ENCODE measurements at places on chromosomes 1 and 21. TPM values are rescaled to one million over a fixed set of nuclear protein-coding genes. Genes with fewer than 3 reads are reported as not detected.
A peak's percentile ranks its signal among the peaks of the same experiment; 100 is the strongest.

UBE2J2 gene
- 58.2 TPM for total RNA-seq

OR2G6 gene
- not detected for total RNA-seq

DNA sequence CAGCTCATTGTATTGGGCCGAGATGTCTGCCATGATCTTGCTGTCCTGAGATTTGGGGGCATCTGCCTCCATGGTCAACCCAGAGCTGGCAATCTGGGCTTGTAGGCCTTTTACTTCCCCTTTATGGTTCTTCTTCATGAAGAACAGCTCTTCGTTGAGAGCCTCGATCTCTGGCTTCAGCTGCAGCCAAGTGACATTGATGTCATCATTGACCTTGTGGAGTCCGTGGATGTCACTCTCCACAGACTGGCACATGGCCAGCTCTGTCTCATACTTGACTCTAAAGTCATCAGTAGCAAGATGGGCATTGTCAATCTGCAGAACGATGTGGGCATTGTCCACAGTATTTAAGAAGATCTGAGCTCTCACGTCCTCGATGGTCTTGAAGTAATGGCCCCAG is 29.2 kb downstream of the RAP1A start:
- DNase-seq: no peak

ADPRS gene
- 19.7 TPM for total RNA-seq

DNA sequence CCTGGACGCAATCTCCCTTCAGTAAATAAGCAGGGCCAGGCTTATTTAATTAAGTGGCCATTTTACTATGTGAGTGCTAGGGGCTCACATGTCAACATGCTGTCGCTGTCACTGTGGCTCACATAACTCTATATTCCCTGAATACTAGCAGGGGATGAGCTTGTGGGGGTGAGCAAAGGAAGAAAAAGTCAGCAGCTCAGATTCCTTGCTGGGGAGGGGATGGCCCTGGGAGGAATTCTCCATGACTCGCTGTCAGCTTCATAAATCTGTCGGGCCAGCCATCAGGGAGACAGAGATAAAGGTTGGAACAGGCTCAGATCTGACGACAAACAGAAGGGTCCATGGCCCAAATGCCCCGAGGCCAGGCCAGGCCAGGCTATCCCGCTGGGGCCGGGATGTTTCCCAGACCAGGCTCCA is 26.0 kb upstream of the PLEKHG5 start:
- no peak for DNase-seq

GRCh38 chr21:42041711-42042110 is 29.4 kb upstream of the UMODL1 start:
- DNase-seq: no peak

DNA sequence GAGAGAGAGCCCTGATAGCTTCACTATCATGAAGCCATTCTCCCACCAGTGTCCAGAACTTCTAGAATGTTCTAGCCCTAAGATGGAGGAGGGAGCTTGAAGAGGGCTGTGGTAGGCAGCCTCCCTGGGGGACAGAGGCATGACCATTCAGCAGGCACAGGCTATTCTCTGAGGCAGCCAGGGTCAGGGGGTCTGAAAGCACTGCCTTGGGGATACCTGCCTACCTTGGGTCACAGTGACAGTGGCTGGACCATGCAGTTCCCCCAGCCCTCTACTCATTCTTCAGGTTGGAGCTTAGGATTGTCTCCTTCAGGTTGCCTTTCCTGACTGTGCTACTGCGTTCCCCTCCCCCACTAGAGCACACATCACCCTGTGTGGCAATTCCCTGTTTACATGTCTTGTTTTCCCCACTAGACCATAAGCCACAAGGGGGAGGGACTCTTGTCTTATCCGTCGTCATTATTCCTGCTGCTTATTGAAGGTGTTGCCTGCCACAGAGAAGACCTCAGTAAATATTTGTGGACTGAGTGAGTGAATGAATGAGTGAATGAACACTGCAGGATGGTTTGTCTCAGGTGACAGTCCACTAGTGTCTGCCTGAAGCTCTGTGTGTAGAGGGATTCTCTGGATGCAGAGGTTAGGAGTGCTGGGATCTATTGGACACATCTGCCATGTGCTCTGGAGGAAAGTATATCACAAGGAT is 5.2 kb downstream of the ZDHHC18 start:
- DNase-seq: no peak

- DNase-seq: no peak
Measured at GRCh38 chr1:22612671-22613571, 23.5 kb upstream of the C1QA start.

GRCh38 chr1:115218699-115219098 is 119.3 kb downstream of the NGF start:
- no peak for DNase-seq

DNA sequence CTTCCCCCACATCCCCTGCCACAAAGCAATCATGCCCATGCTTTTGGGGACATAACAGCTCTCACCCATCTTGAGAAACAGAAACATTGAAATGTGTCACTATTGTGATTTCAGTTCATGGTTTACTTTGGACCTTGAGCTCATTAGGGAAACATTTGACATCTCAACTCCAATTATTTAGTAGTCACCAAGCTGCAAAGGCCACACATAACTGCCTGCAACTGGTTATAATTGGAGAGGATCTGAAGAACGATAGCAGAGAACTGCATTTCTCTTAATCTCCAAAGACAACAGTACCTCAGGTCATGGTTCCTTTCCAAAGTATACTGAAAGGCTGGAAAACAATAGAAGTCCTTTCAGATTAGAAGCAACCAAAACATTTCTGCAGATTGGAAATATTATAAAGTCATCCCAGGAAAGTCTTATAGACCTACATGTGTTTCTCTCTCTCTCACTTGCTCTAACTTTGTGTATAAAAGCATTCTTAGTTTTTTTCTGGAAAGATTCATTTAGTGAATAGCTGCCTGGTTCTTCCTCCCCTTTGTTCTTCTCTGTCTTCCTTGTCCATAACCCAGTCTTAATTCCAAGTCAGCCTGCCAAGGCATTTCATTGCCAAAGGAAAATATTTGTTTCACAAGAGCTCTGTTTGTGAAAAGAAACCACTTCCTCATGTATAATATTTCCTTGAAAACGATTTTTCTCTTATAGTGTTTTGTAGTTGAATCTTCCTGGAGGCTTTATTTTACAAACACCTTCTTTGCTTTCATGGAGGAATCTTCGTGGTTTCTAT is 426.8 kb downstream of the ADGRL2 start:
- DNase-seq: no peak

SPRR2E gene
- not detected for total RNA-seq

TNFSF4 gene
- 0.57 TPM for total RNA-seq

DNA sequence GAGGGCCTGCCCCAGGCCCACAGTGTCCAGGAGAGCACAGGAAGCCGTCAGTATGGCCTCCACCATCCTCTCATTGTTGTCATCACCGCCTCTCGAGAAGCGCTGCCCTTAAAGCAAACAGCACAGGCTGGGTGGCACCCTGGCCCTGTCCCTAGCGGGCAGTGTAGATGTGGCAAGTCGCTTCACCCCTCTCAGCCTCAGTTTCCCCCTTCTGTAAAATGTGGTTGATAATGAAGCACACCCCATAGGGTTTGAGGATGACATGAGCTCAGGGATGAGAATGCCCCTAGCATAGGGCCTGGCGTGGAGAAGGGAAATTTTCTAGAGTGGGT is 13.4 kb downstream of the PLA2G2F start:
- DNase-seq: no peak

DNA sequence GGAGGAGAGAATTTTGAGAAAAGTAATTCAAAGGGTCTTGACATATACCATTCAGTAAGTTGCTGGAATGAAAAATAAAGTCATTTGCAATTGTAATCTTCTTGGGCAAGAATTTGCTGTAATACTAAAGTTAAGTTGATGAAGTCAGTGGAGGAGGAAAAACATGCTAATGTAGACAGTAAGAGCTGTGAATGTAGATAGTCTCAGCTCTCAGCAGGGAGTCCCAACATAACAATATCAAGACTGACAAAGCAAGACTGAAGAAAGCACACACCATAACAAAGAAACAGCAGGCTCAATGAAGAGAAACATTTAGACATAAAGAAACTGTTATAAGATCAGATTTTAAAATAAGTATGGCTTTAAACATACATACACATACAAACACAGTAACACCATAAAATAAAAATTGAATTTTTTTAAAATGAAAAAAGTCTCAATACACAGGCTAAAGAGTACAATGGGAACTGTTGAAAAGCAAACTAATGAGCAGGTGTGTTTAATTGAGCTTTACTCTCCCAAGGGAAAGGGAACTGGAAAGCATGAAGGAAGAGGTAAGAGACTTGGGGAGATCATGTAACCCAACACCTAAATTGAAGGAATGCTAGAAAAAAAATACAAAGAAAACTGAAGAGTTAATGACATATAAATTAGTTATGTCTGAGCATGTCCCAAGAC is 336.3 kb upstream of the NCAM2 start:
- DNase-seq: no peak

- DNase-seq: no peak
Measured at GRCh38 chr1:170791941-170792340, 128.0 kb downstream of the PRRX1 start.

- DNase-seq: no peak
Measured at GRCh38 chr1:100989306-100990077, 36.1 kb downstream of the DPH5 start.

TNFAIP8L2 gene
- total RNA-seq: not detected

- DNase-seq: no peak
Measured at GRCh38 chr1:183443011-183443410, 24.8 kb upstream of the NMNAT2 start.

DNA sequence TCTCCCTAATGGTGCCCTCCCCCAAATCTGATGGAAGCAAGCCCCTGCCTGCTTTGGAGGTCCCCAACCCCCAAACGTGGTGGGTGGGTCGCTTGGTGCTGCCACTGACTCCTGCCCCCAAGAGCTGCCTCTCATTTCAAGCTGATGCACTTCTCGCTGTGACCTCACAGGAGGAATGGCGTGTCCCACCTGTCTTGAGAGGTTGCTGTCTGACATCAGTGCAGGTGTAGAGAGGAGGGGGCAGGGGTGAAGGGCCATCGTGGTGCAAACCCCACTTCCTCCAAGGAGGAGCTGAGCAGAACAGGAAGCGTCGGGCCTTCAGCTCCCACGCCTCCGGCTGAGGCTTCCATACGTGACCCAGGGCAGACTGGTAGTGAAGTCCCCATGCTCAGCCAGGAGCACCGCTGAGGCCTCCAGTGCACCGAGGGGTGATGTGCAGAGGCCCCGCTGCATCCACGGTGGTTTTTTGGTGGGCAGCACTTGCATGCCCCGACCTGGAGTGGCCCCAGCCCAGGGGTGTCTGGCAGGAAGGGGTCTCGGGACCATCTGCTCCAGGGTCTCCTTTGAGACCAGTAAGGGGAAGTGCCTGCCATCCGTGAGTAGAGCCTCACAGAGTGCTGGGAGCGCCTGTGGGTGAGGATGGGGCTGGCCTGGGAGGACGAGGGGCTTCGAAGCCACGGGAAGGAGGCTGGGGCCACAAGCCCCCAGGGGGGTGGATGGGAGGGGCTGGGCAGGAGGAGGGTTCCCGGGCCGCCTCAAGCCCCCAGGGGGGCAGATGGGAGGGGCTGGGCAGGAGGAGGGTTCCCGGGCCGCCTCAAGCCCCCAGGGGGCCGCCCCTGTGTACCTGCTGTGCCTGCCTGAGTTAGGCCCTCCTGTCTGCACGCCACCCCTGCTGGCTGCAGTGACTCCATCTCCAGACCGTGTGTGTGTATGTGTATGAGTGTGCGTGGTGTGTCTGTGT is 39.8 kb downstream of the WDR4 start:
- peak; percentile 80 for DNase-seq

- DNase-seq: peak; percentile 59
Measured at GRCh38 chr21:40151611-40152010, 284.4 kb downstream of the PCP4 start.

OR2T1 gene
- total RNA-seq: not detected

GRCh38 chr21:44087426-44088400 is 19.5 kb upstream of the PWP2 start:
- DNase-seq: peak; percentile 82

MAP3K21 gene
- total RNA-seq: not detected
